Osteoblast (primary cell): ENCODE measurements at places on chromosomes 2 and 18.

- no peak for DNase-seq
Observed at GRCh38 chr2:73050121-73050545, 21.4 kb downstream of the SFXN5 start.

DNA sequence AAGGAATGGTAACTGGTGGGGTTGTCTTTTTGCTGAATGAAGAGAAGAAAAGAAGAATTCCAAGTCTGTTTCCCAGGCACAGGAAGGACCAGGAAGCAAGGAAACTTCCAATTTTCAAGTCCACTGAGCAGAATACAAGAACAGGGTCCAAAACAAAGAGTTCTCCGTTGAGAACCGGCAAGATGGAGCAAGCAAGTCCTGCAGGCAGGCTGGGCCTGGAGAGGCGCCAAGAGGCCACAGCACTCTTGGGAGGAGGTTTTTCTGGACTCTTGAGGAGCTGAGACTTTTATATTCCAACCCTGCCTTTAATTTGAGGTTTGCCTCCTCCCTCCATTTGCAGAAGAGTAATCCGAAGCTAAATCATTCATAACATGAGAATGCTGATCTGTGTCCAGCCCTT, 224.5 kb downstream of the IKZF2 start:
- DNase-seq: no peak

GRCh38 chr2:193816008-193816407, 1621.3 kb upstream of the TMEFF2 start:
- DNase-seq: no peak

DNA sequence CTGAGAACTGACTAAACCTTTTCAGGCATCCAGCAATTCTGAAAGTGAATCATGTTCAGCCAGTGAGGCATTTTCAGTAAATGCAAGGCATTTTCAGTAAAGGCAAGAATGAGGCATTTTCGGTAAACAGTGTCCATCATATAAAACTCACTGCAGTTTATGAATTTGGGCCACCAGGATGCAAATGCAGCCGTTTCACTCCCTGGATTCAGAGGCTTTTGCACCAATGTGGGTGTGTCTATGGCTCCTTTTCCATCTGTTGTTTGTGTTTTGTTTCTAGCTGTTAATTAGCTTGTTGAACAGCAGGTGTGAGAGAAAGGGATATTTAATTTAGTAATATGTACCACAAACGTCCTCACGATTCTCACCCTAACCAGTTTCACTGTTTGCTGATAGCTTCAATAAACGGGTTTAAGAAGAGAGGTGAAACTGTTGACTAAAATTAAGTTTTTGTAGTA, 116.3 kb upstream of the PGAP1 start:
- no peak for DNase-seq

GRCh38 chr2:207258263-207258991, 92.7 kb upstream of the KLF7 start:
- peak; percentile 89 for DNase-seq

GRCh38 chr18:13610555-13611141, 115.7 kb downstream of the FAM210A start:
- peak; percentile 35 for DNase-seq

DNA sequence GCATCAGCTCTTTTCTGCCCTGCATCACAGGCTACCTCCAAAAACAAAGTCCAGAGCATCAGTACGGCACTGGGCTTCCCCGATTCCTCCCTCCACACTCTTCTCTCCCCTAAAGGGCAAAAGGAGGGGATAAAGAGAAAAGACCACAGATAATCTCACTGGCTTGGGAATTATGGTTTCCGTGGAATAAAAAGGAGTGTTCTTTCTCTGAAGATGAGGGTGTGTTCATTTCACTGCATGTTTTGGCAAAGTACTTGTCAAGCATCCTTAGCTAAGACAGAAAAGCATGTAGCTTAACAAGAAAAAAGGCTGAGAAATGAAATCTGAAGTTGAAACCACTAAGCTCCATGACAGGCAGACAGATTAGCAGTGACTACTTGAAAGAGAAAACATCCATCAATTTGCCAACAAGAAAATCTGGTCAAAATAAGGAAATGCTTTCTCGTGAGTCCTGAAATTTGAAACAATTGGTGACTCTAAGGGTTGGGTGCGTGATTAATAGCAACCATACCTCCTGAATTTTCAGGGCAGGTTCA, 20.6 kb upstream of the DSG3 start:
- DNase-seq: no peak

DNA sequence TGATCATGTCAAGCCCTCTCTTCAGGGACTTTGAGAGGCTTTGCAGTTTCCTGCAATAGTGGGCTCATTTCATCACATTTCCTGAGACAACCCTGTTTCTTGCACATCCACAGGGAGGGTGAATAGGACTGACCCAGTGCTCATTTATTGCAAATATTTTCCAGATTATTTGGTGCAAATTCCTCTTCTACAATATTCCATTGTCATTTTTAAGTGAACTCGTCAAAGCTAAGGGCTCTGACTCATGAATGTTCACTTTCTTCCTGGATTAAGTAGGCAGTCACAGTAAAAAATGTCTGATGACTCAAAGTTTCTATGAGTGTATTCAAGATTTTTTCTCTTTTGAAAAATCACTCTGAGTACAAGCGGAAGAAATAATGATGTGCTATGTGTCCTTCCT, 225.5 kb upstream of the GALNT5 start:
- peak; percentile 43 for DNase-seq

- no peak for DNase-seq
Observed at GRCh38 chr18:74613381-74613780, 15.7 kb downstream of the ZNF407 start.

DNA sequence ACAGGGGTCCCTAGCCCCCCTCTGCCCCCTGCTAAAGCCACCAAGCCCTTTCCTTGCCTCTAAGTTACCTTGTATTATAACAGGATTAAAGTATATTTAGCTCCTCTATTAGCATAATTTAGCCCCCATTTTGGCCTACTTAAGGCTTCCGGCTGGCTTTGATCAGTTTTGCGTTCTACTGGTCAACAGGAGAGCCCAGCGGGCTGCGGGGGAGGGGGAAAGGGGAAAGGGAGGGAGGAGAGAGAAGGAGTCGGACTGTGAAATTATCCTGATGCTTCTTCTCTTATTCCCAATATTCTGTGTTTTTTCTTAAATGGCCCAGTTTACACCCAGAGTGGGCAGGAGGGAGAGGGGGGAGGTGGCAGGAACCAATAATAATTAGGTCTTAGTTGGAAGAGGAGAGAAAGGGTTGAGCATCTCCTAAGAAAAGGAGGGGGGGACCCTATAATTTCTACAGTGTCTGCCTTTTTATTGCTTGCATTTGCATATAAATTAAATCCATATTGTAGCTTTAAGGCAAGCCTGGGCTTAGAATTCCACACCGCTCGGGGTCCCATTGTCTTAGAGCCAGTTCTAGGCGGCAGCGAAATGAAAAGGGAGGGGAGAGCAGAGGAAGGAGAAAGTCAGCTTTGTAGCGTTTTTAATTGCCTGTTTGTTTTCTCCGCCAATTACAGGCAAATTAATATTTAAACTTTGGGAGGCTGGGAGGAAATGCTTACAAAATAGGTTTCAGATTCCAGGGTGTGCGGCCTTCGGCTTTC, 39.6 kb downstream of the EN1 start:
- DNase-seq: no peak

DNA sequence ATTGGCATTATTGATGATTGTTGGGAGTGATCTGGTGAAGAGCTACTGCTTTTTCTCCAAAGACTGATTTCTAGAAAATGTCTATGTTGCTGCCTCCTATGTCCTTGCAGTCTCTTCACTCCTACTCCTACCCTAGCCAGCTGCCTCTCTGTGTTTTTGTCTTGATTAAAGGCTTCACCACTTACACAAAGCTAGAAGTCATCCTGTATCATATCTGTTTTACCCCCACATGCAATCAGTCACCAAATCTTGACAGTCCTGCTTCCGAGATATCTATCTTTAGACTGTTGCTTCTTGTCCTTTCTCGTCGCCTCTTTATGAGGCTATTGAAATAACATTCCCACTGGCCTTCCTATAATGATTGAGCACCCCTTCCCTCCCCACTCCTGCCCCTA, 84.5 kb upstream of the ITGA4 start:
- DNase-seq: no peak

GRCh38 chr2:178843697-178844096, 36.5 kb upstream of the TTN start:
- DNase-seq: no peak

- no peak for DNase-seq
Observed at GRCh38 chr2:193935114-193935513, 1721.9 kb upstream of the SLC39A10 start.

DNA sequence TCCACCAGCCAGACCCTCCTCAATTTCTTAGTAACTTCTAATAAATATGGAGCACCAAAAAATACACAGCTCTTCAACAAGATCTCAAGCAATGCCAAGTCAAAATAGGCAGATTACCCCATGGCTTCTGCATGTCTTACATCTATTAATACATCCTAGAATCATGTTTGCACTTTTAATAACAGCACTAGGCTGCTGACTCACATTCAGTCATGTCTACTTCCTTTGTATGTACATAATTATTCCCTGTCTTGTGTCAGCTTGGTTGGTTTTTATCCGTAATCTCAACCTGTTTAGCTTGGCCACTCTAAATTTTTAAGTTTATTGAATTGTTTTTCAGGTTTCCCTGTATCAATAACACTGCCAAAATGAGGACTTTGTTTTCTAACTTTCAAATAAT, 420.1 kb upstream of the ACVR2A start:
- no peak for DNase-seq

GRCh38 chr2:135005753-135006152, 41.5 kb downstream of the MAP3K19 start:
- DNase-seq: no peak

GRCh38 chr2:80238692-80239469, 65.7 kb downstream of the LRRTM1 start:
- peak; percentile 11 for DNase-seq

- no peak for DNase-seq
Observed at GRCh38 chr2:15311201-15311907, 249.8 kb downstream of the NBAS start.

GRCh38 chr2:1847846-1848598, 103.7 kb upstream of the PXDN start:
- peak; percentile 72 for DNase-seq

GRCh38 chr2:21891191-21891590, 767.4 kb downstream of the TDRD15 start:
- no peak for DNase-seq

- no peak for DNase-seq
Observed at GRCh38 chr2:100211521-100211920, 69.1 kb upstream of the AFF3 start.

GRCh38 chr18:38801640-38802039, 1236.0 kb upstream of the CELF4 start:
- no peak for DNase-seq

DNA sequence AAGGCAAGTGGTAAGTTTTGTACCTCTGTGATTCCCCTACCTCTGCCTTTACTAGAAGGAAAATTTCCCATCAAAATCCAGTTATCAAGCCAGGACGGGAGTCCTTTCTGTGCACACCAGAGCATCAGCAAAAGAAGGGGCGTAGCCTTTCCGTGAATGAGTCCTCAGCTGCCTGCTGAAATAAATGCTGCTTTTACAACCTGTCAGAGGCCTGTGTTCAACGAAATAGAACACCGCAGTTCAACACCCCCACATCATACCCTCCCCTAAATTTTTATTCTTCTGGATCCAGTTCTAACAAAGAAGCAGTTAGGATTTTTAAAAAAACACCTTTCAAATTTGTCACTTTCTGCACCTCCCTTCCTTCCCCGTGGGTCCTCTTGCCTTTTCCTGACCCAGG, 135.8 kb downstream of the SETBP1 start:
- DNase-seq: no peak

DNA sequence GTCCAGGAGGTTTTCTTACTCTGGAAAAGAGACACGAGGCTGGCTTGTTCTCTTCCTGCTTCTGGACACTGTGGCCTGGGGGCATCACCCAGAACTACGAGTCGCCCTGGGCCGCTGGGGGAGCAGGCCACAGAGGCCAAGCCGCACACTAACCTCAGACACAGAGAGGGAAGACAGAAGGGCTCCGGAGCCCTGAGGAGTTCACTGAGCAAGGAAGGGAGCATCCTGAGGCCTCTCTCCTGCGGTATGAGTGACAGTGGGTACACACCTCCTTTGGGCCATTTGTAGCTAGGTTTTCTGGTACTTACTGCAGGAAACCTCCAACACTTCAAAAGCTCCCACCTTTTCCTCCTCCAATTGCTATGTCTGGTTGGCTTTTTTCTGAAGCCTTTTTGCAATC, 494.1 kb downstream of the DLGAP1 start:
- no peak for DNase-seq

GRCh38 chr2:190978389-190979053, 35.5 kb downstream of the STAT1 start:
- no peak for DNase-seq

- DNase-seq: peak; percentile 74
Observed at GRCh38 chr2:191922736-191923651, 76.1 kb upstream of the CAVIN2 start.

- DNase-seq: no peak
Observed at GRCh38 chr2:68379184-68379708, 14.2 kb downstream of the PLEK start.

DNA sequence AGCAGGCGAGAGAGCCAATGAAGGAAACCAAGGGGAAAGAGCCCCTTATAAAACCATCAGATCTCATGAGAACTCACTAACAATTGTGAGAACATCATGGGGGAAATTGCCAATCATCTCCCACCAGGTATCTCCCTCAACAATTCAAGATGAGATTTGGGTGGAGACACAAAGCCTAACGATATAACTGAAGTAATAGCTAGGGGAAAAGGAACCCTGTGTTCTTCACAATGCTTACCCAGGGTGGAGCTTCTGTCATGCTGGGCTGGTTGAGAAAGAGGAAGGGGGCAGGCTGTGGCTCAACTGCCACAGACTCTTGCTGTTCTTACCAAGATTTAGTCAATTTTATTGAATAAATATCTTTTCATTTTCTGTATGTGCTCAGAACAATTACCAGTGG, 392.1 kb upstream of the HS6ST1 start:
- no peak for DNase-seq

DNA sequence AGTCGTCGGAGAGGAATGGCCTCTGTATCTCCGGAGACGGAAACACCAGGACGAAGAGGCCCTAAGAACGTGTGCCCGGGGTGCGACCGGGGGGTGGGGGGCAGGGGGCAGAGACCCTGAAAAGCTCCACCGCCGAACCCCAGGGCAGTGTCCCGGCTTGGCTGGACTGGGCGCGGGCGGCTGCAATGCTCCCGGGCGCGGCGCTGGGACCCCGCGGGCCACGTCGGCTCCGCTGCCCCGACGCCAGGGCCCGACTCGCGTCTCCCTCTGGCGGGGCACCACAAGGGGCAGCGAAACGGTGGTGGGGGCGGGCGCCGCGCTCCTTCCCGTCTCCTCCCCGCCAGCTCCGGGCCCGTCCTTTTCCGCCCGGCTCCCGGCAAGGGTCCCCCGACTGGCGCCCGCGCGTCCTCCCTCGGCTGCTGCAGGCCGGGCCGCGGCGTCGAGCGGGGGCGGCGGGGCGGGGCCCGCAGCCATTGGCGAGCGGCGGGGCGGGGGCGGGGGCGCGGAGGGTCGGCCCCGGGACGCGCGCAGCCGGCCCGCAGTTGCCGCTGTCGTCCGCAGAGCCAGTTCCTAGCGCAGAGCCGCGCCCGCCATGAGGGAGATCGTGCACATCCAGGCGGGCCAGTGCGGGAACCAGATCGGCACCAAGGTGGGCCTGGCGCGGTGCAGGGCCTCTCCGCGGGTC, at the start of gene TUBB6:
TUBB6 (plus strand) TSS at position 541 of the 685 bp plus-strand sequence; CDS start at position 593, 52 bp downstream.
- peak; percentile 99 for DNase-seq
